ENCODE measurements at places on chromosomes 1 and 21.

DNA sequence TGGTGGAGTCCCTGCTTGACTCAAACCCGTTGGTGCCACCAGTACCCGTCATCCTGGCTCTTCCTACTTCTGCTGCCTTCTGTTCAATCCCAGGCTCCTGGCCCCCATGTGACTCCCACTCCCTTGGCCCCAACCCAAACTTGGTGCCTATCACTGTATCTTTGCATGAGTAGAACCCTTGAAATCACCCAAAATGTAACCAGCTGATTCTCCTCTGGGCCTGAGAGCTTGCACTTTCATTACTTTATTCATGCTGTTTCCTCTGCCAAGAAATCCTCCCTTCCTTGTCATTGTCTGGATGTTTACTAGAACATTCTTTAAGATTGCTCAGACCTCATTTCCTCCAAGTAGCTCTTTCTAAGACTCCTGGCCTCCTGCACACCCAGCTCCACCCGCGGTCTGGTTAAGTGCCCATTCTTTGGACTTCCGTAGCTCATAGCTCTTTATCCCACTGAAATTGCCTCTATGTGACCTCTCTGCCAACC lies 15.7 kb downstream of the PTAFR start:
- no peak for DNase-seq

DNA sequence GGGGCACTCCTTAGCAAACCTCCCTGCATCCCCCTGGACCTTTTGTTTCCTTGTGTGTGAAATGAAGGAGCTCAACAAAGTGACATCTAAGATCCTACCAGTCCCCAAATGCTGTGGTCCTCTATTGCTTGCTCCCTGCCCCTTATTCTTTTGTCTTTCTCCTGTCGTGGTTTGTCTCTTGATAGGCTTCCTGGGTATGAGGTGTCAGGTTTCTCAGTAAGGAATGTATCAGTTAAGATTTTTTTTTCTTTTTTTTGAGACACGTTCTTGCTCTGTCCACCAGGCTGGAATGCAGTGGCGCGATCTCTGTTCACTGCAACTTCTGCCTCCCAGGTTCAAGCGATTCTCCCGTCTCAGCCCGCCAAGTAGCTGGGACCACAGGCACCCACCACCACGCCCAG lies 16.8 kb downstream of the CNIH3 start:
- peak; percentile 7 for DNase-seq

DNA sequence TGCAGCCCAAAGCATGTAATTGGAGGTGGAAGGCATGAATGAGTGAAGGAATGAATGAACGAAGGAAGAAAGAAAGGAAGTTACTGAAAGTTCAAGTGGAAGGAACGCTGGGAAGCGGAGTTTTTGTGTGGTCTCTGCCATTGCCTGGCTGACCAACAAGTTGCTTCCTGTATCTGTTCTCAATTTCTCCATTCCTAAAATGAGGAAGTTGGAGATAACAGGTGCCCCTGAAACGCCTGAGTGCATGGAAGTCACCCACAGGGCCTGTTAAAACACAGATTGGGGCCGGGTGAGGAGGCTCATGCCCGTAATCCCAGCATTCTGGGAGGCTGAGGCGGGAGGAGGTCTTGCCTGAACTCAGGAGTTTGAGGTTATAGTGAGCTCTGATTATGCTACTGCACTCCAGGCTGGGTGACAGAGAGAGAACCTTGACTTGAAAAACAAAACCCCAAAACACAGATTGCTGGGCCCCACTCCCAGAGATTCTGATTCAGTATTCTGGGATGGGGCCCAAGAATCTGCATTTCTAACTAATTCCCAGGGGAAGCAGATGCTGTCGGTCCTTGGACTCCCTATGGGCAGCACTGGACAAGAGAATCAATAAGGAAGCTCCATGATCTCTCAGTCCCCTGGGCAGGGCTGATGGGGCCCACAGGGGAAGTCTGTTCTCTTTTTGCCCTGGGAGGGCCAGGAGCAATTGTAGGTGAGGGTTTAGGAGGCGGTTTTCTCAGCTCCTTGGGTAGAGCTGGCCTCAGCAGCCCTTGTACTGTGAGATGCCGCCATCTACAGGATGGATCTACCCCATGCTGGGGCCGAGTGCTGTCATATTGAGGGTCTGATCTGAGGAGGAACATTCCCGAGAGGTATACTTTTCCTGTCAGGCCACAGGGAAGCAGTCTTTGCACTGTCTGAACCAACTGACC lies 3.3 kb upstream of the CNR2 start:
- peak; percentile 84 for DNase-seq

GRCh38 chr1:227257964-227258363 lies 60.3 kb downstream of the CDC42BPA start:
- DNase-seq = no peak

GRCh38 chr1:54850737-54851136 lies 36.3 kb downstream of the DHCR24 start:
- DNase-seq = no peak

- DNase-seq = no peak
Measured at GRCh38 chr21:21807598-21807903, 809.3 kb downstream of the NCAM2 start.

DNA sequence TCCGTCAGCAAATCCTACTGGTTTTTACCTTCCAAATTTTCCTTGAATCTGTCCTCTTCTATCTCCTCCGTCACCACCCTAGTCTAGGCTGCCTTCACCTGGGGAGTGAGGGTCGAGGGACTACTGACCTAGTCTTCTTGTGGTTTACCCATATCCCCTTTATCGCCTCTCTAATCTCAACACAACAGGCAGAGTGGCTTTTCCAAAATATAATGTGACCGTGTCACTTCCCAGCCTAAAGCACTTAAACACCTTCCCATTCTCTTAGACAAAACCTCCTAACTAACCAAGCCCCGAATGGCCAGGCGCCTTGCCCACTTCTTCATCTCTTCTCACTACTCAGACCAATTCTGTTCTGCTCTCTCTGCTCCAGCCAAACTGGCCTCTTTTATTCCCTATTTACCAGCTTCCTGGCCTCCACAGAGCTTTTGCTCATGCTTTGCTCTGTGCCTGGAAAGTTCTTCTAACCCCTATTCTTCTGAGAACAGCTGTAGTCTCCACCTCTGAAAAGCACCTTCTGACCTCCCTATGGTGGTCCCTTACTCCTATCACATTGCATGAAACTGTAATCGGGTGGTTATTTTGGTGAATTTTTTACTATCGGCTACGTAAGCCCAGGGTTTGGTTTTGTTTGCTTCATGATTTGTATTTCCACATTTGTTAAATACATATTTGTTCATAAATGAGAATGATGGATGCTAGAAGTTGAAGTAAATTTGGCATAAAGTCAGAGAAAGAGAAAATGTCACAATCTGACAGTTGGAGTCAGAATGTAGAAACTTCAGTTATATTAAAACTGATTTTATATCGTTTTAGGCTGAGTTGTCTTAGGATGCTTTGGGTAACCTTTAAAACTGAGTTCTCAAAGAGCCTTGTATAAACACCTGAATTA lies 1.2 kb upstream of the NBPF1 start:
- no peak for DNase-seq

GRCh38 chr1:169594391-169594790 lies 8.1 kb upstream of the F5 start:
- DNase-seq = no peak

DNA sequence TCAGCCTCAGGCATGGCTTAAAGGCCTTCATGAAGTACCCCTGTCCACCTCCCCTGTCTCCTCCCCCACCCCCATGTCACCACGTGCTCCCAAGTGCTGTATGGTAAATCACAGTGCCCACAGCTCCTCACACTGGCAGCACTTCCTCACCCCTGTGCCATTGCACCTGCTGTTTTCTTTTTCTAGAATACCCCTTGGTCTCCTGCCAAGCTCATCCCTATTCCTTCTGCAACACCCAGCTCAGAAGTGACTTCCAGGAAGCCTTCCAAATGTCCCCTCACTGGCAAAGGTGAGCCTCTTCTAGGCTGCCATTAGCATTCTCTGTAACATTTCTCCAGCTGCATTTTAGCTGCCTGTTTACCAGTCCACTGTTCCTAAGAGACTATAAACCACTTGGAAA lies 9.4 kb downstream of the AKNAD1 start:
- no peak for DNase-seq
